SJCRH30 (cell line): ENCODE measurements at places on chromosomes 4 and X.

- H3K36me3 ChIP-seq = no peaks in the 10 kb centered on the region
- H3K4me1 ChIP-seq = no peaks in the 10 kb centered on the region
- no peak overlapping the region for H3K27ac ChIP-seq
- no peak overlapping the region for H3K4me3 ChIP-seq
- DNase-seq = no peak
Observed at GRCh38 chr4:165740911-165741310, 132.1 kb upstream of the TLL1 start.

GRCh38 chrX:5397409-5397808 is 831.3 kb downstream of the NLGN4X start:
- no peak for DNase-seq
- H3K4me1 ChIP-seq = no peaks in the 10 kb centered on the region
- no peak overlapping the region for H3K27ac ChIP-seq
- H3K36me3 ChIP-seq = no peaks in the 10 kb centered on the region

DNA sequence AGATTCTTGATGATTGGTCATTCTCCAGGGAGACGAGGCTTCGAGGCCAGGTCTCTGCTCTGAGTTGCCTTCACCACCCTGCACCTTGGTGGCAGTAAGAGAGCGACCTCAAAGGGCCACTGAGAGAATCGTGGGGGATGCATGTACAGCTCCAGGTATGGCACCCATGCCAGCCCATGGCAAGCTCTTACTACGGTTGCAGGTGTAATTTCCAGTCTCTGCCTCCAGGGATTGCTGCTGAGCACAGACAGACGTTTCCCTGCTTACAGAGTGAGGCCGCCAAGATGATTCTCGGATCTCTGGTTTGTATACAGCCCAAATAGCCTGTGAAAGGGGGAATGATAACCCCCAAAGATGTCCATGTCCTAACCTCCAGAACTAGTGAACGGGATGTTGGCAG is 16.3 kb upstream of the DRD5 start:
- peak; percentile 27 for DNase-seq
- no peaks in the 10 kb centered on the region for H3K36me3 ChIP-seq
- no peak overlapping the region for H3K27ac ChIP-seq
- no peaks in the 10 kb centered on the region for H3K27me3 ChIP-seq

DNA sequence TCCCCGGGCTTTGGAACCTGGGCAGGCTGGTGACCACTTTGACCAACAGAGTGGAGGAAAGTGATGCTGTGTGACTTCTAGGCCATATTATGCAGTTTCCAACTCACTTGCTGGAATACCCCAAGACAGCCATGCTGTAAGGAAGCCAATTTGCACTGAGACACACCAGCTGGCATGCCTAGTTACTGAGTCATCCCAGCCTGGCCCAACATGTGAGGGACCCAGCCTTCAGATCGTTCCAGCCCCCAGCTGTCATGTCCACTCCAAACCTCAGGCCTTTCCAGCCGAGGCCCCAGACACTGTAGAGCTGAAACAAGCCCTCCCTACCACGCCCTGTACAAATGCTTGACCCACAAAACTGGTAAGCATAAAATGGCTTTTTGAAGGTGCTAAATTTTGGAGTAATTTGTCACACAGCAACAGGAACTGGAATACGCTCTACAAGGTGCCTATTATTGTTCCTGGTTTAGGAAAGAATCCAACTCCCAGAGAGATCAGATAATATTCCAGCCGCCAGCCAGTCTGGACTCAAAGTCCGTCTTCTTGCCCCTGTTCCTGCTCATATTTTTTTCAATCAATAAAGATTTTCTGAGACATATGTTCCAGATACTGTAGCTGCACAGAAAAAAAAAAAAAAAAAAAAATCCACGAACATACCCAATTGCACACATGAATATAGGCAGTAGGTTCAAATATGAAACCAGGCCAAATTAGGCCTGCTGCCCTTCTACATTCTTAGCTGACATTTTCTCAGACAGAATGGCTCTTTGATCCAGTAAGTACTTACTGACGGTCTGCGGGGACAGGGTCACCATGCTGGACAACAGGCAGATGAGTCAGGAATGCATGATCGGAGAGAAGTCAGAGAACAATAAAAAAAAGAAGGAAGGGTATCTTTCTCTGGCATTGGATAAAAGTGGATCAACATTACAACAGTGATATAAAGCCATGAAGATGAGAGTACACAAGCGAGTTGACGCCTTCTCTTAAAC is 35.1 kb downstream of the SH3KBP1 start:
- peaks cover 34% of the 10 kb centered on the region for H3K4me1 ChIP-seq
- no peaks in the 10 kb centered on the region for H3K36me3 ChIP-seq

DNA sequence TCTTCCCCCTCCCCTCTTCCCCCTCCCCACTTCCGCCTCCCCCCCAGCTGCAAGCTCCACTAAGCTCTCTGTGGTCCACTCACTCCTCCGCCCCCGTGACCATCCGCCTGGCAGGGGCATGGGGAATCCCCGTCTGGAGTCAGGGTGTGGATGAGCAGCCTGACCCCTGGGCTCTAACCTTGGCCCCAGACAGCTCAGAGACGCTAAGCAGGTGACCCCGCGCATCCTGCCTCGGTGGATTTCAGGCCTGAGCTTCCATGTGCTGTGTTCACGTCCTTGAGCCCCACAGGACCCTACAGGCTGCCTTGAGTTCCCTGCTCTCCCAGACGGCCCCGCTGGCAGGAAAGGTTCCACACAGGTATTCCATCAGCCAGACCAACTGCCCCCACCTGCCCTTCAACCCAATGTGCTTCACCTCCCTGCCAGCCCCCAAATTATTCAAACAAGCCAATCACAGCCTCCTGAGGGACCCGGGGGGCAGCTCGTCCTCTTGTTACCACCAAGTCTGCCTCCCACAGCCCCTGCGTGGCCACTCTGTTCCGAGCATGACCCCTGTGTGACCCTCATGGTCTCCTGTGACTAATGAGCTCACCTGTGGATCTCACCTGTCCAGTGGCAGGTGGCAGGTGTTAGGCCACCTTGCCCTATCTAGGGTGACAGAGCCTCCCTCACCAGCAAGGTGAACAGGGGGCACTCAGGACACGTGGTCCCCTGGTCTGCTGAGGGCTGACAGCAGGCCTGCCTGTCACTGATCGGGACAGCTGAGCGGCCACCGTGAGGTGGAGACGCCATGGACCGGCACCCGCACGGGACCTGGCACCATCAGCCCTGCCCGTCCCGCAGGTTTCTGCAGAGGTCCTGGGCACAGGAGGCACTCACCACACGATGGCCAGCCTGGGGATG is 73.2 kb upstream of the MXD4 start:
- no peak overlapping the region for H3K27ac ChIP-seq
- H3K36me3 ChIP-seq = no peaks in the 10 kb centered on the region
- no peaks in the 10 kb centered on the region for H3K27me3 ChIP-seq
- DNase-seq = no peak
- H3K4me3 ChIP-seq = no peak overlapping the region

- DNase-seq = no peak
- H3K4me1 ChIP-seq = no peaks in the 10 kb centered on the region
- H3K27ac ChIP-seq = no peak overlapping the region
- peaks cover 18% of the 10 kb centered on the region for H3K36me3 ChIP-seq
- no peak overlapping the region for H3K4me3 ChIP-seq
Observed at GRCh38 chr4:55884851-55885219, 31.4 kb downstream of the EXOC1 start.

DNA sequence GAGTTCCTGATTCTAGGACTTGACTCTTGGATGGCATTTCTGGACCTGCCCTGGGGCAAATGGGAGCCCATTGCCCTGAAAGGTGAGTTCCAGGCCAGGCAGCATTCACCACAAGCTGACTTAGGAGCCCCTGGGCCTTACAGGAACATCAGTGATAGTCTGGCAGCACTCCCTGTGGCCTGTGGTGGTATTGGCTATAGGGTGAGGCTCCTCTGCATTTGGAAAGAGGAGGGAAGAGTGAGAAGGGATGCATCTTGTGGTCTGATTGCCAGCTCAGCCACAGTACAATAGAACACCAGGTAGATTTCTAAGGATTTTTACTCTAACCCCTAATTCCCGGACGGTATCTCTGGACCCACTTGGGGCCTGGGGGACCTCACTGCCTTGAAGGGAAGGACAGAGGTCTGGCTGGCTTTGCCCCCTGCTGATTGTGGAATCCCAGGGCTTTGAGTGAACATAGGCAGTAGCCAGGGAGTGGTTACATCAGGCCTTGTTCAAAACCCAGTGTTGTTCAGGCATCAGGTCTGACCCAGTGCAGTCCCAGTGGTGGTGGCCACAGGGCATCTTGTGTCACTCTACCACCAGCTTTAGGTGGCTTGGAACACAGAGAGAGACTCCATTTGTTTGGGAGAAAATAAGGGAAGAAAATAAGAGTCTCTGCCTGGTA is 32.9 kb downstream of the MAGED4 start:
- H3K36me3 ChIP-seq = no peaks in the 10 kb centered on the region
- H3K4me1 ChIP-seq = no peaks in the 10 kb centered on the region
- no peaks in the 10 kb centered on the region for H3K27me3 ChIP-seq
- H3K4me3 ChIP-seq = no peak overlapping the region
- no peak overlapping the region for H3K27ac ChIP-seq

DNA sequence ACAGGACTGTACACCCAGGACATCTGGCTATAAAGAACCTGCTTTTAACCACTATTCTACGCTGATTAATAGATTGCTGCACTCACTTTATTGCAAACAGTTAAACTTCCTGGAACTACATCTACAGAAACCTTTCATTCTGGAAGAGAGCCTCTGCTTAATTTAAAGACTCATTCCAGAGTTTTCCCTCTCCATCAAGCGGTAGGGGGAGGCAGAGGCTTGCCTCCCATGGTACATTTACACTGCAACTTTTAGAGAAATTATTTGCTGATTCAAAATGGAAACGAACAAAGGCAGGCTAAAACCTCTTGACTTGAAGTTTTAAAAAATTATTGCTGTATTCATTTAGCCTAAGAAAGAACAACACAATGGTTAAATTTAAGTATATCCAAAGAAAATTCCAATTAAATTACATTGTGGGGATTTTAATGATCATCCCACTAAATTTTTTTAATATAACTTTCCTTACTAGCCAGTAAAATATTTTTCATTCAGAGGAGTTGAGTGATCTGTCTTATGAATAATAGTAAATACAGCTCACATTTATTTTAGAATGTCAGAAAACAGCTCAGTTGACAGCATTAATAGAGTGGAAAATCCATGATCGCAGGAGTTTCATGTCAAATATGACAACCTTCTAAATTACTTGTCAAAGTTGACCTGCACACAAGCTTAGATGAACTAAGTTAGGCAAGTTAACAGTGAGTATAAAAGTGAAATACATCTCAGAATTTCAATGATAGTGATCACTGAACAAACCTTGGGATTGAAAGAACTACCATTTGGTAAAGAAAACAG is 46.3 kb upstream of the PCDH10 start:
- no peaks in the 10 kb centered on the region for H3K27me3 ChIP-seq
- no peaks in the 10 kb centered on the region for H3K4me1 ChIP-seq
- H3K27ac ChIP-seq = no peak overlapping the region

DNA sequence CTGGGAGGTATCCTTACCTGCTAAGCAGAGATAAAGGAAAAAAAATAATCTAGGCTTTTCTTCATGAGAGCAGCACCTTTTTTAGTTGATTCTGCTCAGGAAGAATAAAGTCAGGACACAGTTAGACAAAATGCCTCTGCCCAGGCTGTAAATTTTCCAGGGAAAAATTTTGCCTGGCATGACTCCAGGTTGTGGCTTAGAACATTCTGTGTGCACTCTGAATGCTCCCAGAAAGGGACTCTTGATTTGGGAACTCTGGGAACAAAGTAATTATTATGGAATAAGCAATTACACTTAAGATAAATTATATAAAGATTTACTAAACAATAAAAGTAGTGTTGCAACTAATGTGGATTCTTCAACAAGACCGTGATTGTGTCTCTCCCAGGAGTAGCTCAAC is 826.2 kb upstream of the TENM3 start:
- no peaks in the 10 kb centered on the region for H3K27me3 ChIP-seq
- no peaks in the 10 kb centered on the region for H3K4me1 ChIP-seq
- H3K36me3 ChIP-seq = no peaks in the 10 kb centered on the region
- no peak overlapping the region for H3K4me3 ChIP-seq
